ENCODE measurements at places on chromosomes 5 and 9.

- no peak for DNase-seq
These were observed 37.5 kb downstream of the BICD2 start for GRCh38 chr9:92726971-92727715.

DNA sequence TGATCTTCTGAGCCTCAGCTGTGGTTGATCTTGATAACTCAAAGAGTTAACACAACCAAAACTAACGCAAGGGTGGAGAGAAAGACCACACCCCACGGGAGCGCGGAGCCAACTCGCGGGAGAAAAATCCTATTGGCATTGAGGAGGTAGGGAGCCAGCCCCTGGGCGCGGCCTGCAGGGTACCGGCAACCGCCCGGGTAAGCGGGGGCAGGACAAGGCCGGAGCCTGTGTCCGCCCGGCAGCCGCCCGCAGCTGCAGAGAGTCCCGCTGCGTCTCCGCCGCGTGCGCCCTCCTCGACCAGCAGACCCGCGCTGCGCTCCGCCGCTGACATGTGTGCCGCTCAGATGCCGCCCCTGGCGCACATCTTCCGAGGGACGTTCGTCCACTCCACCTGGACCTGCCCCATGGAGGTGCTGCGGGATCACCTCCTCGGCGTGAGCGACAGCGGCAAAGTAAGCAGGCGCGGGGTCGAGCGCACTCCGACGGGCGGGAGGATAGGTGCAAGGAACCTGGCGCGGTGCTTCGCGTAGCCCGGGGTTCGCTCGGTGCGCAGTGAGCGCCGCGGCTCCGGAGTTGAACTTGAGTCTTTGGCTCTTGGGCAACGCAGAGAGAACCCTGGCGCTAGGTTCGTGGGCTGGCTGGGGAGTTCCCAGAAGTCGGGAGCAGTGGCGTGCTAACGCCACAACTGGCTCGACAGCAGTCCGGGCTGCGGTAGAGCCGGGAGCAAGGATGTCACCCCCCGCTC lies at the start of gene GDA:
GDA (plus strand) TSS at position 210 of the 745 bp plus-strand sequence; CDS start at position 330, 120 bp downstream.
- DNase-seq, result no peak

GRCh38 chr9:37034938-37035647 lies 1.0 kb upstream of the PAX5 start:
- no peak for DNase-seq

GRCh38 chr5:98318386-98318785 lies 455.1 kb upstream of the RGMB start:
- no peak for DNase-seq

- no peak for DNase-seq
These were observed 5.5 kb downstream of the PAX5 start for GRCh38 chr9:37028420-37029031.

- no peak for DNase-seq
These were observed 16.2 kb downstream of the GADD45G start for GRCh38 chr9:89621031-89621430.

GRCh38 chr5:107272954-107273353 lies 397.8 kb downstream of the EFNA5 start:
- no peak for DNase-seq

DNA sequence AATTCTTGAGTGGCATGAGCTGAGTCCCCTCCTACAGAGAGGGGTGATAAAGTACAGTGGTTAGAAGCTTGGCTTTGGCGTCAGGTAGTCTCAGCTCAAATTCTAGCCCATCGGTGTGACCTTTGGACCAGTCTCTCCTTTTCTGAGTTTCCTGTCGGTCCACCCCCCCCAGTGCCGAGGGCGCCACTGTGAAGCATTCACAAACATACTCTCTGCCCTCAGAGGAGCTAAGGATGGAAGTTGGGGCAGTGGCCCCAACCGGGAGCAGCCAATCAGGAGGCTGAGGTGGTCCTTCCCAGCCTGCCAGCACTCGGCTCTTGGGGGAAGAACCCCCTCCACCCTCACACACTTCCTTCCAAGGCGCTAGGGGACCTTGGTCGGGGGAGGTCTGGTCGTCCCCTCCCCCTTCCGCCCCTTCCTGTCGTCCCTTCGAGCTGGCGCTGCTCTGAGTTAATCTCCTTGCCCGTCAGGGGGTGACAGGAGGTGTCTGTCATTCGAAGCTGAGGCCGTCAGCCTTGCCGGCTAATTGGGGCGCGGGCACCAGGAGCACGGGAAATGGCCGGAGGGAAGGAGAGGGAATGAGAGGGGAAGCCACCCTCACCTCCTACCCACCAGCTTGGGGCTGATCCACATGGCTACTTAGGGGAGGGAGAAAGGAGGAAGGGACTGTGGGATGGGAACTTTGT lies 53.0 kb downstream of the CXXC5 start:
- DNase-seq, result no peak

- no peak for DNase-seq
These were observed 75.8 kb downstream of the INSYN2B start for GRCh38 chr5:169904508-169904907.

GRCh38 chr9:137313326-137313936 lies 11.4 kb upstream of the NRARP start:
- no peak for DNase-seq

DNA sequence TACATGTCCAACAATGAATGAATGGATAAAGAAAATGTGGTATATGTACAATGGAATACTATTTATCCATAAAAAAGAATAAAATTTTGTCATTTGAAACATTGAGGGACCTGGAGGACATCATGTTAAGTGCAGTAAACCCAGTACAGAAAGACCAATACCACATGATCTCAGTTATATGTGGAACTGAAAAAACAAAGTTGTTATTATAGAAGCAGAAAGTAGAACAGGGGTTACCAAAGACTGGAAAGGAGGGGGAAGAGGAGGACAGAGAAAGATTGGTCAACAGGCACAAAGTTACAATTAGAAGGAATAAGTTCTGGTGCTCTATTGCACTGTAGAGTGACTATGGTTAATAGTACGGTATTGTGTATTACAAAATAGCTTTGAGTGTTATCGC lies 233.8 kb downstream of the SEMA6A start:
- no peak for DNase-seq

DNA sequence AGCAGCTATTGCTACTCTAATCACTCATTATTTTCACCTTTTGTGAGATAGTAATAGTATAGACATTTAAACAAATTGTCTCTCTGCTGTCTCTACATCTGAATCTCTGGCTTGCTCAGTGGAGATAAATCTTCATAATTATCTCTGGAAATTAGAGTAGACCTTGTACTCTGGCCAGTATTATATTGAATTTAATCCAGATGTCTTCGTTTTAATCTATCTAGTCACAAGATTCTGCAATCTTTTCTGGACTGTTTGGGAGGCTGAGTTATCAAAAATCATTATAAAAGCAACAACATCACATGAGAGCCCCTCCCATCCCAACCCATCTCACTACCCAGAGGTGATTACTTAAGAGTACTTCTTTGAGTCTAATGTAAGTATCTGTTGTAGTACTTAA lies 19.0 kb downstream of the ARHGAP26 start:
- no peak for DNase-seq

DNA sequence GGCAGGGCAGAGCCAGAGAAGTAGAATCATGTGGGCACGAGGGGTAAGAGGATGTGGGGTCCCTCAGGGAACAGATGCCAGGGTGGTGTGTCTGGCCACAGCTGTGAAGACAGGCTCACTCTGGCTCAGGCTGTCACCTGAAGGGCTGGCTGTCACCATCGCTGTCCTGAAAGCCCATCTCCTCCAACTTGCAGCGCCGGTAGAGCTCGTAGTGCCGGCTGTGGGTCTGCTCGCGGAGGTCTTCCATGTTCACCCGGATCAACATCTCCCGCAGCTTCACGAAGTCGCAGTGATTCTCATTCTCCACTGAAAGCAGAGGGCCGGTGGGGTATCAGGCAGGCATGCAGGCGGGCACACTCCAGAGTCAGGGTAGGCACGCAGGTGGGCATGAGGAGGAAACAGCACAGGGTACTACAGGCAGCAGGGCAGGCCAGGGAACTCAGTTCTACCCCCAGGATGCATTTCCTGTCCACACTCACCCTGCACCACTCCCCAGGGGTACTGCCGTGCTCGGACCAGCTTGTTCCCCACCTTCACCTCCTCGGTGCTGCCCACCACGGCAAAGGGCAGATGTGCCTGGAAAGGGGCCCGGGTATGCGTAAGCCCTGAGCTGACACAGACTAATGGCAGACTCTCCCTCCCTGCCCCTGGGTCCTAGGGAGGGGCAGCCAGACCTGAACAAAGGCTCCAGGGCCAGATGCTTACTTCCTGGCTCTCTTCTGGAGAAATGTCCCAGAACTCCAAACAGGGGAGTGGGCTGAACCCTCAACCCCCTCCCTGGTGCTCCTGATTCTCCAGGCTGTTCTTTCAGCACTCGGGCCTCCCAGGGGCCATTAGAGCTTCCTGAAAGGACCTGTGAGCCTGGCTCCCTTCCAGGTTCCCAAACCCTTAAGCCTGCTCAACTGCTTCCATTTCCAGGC lies 14.4 kb downstream of the CCNI2 start:
- DNase-seq, result no peak

DNA sequence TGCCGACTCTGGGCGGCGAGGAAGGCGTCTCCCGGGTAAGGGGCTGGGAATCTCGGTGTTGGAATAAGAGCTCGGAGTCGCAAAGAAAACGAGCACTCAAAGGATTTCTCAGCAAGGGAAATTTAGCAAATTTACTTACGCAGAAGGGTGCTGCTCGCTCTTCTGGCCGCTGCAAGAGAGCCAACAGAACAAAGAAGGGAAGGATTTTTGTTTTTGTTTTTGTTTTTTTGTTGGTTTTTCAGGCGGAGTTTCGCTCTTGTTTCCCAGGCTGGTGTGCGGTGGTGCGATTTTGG lies 279 bp downstream of the GTF3C5 start:
- no peak for DNase-seq

DNA sequence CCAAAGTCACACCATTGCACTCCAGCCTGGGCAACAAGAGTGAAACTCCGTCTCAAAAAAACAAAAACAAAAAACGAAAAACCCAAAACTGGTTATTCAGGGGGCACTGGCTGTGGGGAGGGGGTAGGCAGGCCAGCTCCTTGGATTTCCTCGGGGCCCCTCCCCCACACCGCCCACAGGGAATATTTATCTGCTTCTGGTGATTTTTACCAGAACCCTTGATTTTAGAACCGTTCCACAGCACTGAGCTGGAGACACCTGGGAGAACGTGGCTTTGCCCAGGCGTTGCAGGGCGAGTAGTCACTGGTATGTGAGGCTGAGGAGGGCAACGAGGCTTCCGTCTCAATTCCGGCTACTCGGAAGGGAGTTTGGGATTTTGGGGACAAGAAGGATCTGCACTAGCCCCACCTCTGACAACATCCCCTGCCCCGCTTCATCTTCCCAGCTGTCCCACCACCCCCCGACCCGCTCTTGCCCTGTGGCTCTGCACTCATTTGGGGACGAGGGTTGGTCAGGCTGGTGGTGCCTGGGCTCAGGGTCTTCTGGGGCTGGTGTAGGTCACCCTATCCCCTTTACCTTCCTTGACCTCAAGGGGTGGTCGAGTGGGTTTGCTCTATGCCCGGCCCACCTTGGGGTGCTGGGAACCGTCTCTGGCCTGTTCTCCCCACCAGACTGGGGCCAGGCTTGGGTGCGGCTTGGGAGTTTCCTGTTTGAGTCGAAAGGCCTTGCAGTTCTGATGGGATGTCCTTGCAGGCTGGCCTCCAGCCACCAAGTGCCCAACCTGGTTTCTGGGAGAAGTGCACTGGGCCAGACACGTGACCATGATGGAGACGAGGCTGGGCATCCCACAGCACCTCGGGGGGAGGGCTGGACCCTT lies 3.5 kb downstream of the AHRR start:
- DNase-seq, result no peak

- DNase-seq, result no peak
These were observed 21.1 kb downstream of the CPEB4 start for GRCh38 chr5:173909199-173909598.

GRCh38 chr9:16150938-16151650 lies 598.3 kb downstream of the CCDC171 start:
- no peak for DNase-seq

Measured in urothelium cell line (cell line).